NT2/D1 (cell line): ENCODE measurements at places on chromosomes 2 and 18.

DNA sequence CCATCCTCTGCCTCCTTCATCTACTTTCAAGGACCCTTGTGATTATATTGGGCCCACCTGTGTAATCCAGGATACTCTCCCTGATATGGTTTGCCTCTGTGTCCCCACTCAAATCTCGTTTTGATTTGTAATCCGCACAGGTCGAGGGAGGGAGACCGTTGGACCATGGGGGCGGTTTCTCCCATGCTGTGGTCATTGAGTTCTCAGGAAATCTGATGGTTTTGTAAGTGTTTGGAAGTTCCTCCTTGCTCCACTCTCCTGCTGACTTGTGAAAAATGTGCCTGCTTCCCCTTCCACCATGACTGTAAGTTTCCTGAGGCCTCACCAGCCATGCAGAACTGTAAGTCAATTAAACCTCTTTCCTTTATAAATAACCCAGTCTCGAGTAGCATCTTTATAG, 42.0 kb upstream of the EML6 start:
- DNase-seq: no peak

GRCh38 chr2:15337996-15338666, 223.0 kb downstream of the NBAS start:
- DNase-seq: no peak

- no peak for DNase-seq
Observed at GRCh38 chr2:199797431-199798403, 53.3 kb downstream of the FTCDNL1 start.

DNA sequence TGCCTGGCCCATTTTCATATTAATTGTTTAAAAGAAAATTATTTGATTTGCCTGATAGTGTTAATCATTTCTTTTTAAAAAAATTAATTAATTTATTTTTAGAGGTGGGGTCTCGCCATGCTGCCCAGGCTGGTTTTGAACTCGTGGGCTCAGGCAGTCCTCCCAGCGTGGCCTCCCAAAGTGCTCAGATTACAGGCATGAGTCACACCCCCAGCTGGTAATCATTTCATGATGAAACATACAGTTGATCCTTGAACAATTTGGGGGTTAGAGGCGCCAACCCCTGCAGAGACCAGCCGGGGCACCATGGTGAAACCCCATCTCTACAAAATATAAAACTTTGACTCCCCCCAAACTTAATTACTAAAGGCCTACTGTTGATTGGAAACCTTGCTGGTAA, 7.9 kb downstream of the GPN1 start:
- no peak for DNase-seq
